Stomach (tissue), 19 donors: ENCODE measurements at places on chromosomes 2 and 18.

DNA sequence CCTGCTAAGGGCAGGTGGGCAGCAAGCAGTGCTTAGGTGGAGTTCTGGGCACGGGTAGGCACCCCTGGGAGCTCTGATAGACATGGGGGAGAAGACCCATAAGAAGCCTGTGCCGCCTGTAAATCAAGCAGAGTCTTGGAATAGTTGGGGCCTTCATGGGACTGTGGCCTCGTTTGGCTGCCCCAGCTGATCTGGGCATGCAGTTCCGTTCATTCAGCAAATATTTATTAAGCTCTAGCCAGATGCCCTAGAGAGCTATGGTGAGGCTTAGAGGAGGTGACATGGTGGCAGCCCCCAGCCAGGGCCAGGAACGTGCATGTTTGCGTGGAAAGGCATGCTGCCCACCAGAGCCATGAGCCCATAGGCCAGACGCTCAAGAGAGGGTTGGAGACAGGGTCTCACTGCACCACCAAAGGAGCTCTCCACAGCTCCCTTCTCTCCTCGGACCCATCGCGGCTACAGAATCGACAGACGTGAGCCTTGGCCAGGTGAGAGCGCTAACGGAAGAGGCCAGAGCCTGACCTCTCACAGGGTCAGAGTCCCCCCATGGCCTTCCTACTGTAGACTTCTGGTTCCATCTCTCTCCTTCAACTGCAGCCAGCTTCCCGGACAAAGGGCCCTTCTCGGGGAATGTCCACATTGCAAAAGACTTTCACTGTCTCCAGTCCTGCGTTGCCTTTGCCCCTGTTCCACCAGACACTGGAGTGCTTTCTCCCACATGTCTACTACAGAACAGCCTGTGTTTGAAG, 135.7 kb downstream of the INHBB start:
- no peak for DNase-seq

DNA sequence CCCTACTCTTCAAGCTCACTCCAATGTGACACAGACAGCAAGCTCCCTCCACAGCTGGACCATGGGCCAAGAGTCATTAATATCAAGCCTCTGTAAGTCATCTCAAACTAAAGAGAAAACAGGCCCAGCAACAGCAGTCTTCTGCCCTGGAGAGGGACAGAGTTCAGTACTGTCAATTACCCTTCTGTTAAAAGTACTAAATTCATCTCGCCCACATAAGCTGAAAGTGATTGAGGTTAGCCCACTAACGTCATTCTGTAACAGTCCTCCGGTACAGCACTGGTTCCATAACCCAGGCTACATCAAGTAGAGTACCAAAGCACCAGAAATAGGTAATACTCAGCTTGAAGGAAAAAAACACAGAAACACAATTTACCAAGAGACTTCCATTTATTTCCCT, 25.9 kb downstream of the THADA start:
- DNase-seq: no peak

DNA sequence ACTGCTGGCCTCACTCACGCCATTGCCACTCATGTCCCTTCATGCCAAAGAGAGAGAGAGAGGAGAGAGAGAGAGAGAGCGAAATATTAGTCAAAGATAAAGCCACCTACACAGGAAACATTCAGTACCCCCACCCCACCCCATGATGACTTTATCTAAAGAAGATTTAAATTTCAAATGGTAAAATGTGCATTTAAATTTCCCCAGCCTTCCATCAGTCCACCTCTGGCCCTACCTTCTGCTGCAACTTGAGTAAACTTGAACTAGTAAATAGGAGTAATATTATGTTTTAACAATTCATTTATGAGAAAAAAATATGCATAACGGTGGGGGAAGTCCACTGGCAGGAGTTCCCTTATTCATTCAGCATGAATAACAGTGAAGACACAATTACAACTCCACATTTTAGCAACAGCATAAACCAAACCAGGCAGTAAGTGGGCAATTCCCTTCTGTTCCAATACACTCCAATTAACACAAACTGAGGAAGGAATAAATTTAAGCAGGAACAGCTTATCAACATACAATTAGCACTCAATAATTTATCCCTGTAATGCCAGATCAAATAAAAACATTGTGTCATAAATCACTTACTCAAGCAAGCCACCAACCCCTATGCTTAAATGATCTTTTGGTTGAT, 264.2 kb downstream of the LNPK start:
- DNase-seq: no peak

GRCh38 chr2:102080451-102081242, 61.9 kb upstream of the IL1R1 start:
- no peak for DNase-seq

DNA sequence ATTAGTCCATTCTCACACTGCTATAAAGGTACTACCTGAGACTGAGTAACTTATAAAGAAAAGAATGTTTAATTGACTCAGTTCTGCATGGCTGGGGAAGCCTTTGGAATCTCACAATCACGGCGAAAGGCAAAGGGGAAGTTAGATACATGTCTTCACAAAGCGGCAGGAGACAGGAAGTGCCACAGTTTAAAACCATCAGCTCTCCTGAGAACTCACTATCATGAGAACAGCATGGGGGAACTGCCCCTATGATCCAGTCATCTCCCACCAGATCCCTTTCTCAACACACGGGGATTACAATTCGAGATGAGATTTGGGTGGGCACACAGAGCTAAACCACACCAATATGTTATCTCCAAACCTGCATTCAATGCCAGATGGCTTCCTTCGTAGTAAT, 716.1 kb downstream of the DCC start:
- DNase-seq: no peak

DNA sequence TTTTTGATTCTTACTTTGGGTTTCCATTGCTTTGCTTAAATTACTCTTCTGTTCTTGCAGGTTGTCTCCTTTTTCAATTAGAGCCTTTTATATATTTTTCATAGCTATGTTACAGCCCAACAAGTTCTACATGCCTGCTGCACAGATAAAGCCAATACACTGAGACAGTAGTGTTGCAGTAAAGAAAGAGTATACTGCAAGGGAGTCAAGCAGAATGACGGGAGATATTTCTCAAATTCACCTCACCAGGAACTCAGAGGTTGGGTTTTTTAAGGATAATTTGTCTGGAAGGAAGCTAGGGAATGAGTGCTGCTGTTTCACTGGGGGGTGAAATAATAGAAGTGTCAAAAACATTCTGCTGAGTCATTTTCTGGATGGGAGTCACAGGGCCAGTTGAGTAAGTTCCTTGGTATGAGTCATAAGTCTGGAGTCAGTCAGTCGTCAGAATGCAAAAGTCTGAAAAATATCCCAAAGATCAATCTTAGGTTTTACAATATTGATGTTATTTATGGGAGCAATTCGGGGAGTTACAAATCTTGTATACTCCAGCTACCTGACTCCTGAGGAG, 193.0 kb upstream of the RGPD4 start:
- DNase-seq: no peak

DNA sequence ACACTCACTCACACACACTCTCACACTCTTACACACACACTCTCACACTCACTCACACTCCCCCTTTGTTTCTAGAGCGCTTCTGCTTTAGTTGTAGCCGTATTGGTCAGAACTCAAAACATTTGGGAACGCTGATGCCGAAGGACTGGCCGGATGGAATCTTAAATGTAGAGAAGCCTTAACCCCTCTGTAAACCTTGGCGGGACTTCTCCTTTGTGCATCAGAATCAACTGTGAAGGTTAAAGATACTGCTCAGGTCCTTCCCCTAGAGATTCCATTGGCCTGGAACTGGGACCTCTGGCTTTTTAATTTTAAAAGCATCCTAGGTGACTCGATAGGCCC, 18.3 kb downstream of the SH3BP4 start:
- DNase-seq: no peak

GRCh38 chr2:226561962-226562361, 237.7 kb downstream of the IRS1 start:
- DNase-seq: peak; percentile 83

DNA sequence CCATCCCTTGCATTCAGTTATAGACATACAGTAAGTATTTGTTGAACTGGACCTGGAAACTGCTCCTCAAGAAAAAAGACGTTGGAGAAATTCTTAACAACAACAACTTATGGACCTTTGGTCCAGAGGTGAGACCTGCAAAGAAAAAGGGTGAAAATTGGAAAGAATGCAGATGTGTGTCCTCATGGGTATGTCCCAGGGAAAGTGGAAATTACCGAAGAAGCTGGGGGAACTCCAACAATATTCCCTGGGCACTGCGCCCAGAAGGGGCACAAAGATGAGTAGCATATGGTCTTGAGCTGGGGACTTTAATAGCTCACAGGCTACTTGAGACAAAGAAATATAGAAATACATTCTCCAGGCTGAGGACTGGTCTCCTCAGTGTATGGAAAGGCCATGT, 35.5 kb upstream of the YWHAQ start:
- DNase-seq: no peak

DNA sequence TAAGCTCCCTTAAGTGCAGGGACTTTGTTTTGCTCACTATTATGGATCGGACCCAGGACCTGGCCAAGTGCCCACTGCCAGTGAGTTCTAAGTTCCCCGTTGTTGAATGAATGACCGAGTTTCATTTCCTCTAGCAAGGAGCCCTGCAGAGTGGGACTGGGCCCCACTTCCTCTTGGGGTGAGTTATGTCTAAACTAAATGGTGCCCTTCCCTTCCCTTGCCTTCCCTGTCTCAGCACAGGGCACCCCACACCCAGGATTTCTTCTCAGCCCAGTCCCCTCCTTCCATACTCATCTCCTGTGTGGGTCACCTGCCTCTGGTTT, 195.3 kb upstream of the HS6ST1 start:
- no peak for DNase-seq

DNA sequence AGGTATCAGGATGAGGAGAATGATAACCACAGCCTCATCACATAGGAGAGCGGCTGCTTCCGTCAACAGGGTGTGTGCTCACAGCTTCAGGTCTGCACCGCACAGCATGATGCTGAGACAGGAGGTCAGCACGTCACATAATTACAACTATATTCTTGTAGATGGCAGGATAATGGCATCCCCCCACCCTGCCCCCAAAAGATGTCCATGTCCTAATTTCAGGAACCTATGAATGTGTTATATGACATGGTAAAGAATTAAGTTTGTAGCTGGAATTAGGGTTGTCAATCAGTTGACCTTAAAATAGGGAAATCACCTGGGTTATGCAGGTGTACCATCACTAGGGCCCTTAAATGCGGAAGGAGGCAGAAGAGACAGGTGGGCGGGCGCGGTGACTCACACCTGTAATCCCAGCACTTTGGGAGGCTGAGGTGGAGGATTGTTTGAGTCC, 73.9 kb downstream of the ARL4C start:
- no peak for DNase-seq

GRCh38 chr18:59697236-59697932, at the start of gene CCBE1:
Gene CCBE1, minus strand, starts transcription at chr18:59697423.
- peak; percentile 79 for DNase-seq

GRCh38 chr2:27123302-27124150, at the start of gene ABHD1:
Gene ABHD1, plus strand, starts transcription at chr2:27123815. Its CDS starts 134 bp downstream, at chr2:27123949.
- DNase-seq: peak; percentile 69

GRCh38 chr2:241000831-241001321, 2.5 kb downstream of the SNED1 start:
- peak; percentile 37 for DNase-seq

DNA sequence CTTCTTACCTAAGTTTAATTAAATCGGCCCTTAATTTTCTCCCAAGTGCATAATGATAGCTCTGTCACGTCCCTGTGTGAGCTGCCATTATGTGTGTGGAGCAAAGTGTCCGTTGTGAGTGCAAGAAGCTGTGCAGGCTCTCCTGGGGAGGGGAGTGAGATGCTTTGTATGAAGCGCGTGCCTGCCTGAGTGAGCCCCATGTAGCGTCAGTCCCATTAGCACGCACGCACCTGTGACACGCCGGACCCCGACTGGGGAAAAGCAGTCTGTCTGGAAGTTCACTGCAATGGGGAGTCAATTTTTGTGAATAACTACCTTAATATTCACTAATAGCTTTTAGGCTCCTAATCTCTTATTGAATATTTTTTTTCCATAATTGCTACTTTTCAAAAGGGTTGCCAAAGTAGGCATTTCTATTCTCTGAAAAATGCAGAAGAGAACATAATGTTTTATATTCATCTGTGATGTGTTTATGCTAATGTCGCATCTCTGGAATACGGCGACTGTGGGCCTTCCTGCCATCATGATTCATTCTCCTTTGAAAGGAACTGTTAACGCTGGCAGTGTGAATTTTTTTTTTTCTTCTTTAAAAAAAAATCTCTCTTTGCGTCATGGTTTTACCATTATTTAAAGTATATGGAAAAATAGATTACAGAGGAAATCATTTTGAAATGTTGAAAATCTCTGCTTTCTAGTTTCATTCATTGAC, 157.7 kb downstream of the COL4A4 start:
- DNase-seq: no peak

DNA sequence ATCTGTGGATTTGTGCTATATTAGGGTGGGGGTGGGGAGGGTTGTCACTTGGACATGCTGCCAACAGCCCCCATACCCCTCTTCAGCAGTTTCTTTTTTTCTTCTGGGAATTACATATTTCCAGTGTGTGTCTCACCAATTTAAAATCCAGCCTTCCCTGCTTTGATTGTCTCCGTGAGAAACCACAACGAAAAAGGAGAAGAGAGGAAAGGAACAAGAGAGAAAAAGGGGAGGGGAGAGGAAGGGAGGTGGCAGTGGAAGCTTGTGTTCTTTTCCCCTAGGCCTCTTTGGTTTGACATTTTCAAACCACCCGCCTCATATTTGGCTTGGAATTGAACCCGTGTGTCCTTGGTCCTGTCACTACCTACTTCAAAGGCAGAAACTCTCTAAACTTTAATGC, 860 bp downstream of the CTNNA2 start:
- no peak for DNase-seq

GRCh38 chr2:168583710-168584521, 127.8 kb downstream of the CERS6 start:
- peak; percentile 31 for DNase-seq
